AG09309 (cell line): ENCODE measurements at places on chromosomes 3 and 15.

- no peak for DNase-seq
These were observed 151.2 kb downstream of the SERPINI1 start for GRCh38 chr3:167886690-167887089.

- DNase-seq: no peak
These were observed 693 bp downstream of the RASGRP1 start for GRCh38 chr15:38563723-38564519.

- DNase-seq: no peak
These were observed 75.3 kb upstream of the COL8A1 start for GRCh38 chr3:99562990-99563607.

GRCh38 chr15:23910030-23910429, 222.9 kb upstream of the NDN start:
- DNase-seq: no peak

- no peak for DNase-seq
These were observed 37.3 kb downstream of the YEATS2 start for GRCh38 chr3:183734750-183735494.

DNA sequence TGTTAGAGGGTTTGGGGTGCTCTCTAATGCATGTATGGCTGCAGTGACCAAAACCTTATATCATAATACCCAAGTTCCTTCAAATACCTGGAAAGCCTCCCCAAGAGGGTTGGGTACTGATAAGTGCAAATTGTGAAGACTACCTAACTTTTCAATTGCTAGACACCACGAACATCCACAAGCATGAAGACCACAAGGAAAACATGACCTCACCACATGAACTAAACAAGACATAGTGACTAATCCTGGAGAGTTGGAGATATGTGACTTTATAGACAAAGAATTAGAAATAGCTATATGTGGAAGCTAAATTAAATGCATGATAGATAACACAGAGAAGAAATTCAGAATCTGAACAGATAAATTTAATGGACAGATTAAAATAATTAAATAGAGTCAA, 23.9 kb upstream of the AADACL2 start:
- no peak for DNase-seq

GRCh38 chr3:117761703-117762620, 1052.4 kb downstream of the TUSC7 start:
- no peak for DNase-seq

GRCh38 chr15:97401195-97401594, 559.3 kb upstream of the ARRDC4 start:
- DNase-seq: no peak
